Fibroblast of skin of right quadriceps (primary cell): ENCODE measurements at places on chromosomes 6 and 20.
A peak's percentile ranks its signal among the peaks of the same experiment; 100 is the strongest.

GRCh38 chr20:47581090-47581489, 79.4 kb downstream of the NCOA3 start:
- DNase-seq = no peak

DNA sequence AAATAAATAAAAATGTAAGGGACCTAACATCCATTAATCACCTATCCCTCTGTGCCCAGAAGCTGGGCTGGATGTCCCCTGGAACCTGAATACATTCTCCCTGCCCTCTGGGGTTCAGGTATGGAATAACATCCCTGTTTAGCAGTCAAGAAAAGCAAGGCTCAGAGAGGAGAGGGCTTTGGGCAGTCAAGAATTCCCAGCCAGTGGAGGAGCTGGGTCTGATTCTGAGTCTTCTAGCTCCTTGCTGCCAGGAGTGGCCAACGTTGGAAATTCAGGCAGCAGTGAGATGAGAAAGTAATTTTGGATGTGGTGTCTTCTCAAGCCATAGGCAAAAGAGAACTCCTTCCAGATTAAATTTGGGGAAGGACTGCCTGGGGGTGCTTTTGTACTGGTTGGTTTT, 42.6 kb upstream of the ZNFX1 start:
- peak; percentile 24 for DNase-seq

DNA sequence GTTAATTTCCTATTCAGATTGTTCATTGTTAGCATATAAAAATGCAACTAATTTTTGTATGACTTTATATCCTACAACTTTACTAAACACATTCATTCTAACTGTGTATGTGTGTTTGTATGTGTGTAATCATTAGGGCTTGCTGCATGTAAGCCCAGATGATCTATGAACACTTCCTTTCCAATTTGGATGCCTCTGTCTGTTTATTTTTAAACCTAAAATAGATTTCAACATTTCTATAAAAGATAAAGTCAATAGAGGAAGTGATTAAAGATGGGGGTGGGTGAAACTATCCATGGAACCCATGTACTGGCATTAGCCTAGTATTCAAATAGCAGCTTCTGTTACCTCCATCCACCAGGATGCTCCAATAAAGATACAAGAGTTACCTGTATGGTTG, 15.7 kb upstream of the AKAP12 start:
- no peak for DNase-seq

GRCh38 chr6:51398064-51398705, 579.5 kb downstream of the TFAP2B start:
- DNase-seq = peak; percentile 1

DNA sequence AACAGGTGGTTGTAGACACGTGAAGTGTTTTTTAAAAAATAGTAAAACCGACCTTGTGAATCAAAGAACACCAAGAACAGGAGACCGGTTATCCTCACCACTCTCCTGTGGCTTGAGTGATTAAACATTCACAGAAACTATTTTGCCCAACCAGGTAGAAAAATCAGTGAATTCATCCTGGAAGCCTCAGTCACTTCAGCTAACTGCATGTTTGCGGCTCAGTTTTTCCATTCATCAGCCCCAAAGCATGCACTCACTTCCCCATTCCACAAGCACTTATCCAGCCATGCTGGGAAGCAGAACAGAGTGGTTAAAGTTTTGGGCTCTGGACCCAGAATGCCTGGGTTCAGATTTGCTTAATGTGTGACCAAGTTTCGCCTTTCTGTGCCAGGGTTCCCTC, 2.4 kb downstream of the LRRN4 start:
- DNase-seq = peak; percentile 63

GRCh38 chr20:62020935-62021701, 44.6 kb downstream of the TAF4 start:
- DNase-seq = no peak

GRCh38 chr20:6169251-6169650, 46.4 kb upstream of the FERMT1 start:
- DNase-seq = no peak

DNA sequence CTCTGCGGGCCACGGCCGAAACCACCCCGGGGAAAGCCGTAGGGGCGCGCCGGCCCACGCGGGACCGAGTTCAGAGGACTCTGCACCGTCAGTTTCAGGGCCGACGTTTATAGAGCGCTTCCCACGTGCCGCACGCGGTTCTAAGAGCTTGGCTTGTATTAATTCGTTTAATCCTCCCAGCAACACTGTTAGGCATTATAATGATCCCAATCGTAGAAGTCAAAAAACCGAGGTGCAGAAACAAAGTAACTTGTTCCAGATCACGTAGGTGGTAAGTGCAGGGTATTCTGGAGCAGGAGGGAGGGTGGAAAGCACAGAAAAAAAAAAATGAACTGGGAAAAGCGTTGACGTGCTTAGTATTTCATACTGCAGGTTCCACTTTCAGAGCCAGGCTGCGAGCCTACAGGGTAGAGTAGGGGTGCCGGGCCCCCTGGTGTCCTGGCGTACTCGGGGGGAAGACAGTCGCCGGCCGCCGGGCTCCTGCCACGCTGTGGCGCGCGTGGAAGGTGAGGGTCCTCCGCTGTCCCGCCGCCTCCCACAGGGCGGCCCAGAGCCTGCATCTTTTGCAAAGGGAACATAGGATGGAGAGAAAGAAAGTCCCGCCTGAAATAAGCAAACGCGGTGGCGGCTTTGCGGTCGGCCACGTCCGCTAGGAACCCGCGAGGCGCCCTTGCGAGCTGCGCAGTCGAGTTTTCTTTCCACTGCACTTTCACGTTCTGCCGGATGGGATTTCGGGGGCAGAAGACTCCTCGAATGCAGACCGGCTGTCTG, 10.2 kb upstream of the FOXF2 start:
- DNase-seq = no peak

DNA sequence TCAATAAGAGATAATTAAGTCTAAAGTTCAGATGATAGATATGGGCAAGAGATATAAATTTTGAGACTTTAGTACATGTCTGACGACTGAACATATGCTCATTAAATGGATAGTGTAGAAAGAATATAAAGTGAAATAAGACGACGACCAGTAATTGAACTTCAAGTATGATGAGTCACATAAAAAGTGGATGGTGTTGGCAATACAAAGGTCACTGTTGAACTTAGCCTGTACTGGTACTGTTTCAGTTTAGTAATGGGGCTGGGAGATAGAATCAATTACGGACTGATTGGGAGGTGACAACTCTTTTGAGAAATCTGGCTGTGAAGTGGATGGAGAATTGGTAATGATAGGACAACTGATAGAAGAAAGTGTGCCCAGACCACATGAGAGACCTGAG, 68.1 kb downstream of the IBTK start:
- DNase-seq = no peak

DNA sequence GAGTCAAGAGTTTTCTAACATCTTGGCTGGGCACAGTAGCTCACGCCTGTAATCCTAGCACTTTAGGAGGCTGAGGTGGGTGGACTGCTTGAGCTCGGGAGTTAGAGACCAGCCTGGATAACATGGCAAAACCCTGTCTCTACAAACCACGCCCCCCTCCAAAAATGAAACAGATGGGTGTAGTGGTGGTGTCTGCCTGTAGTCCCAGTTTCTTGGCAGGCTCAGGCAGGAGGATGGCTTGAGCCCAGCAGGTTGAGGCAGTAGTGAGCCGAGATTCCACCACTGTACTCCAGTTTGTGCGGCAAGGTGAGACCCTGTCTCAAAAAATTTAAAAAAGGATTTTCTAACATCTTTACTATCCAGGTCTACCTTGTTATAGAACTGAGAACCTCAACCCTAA, 22.0 kb downstream of the FAM8A1 start:
- peak; percentile 1 for DNase-seq

DNA sequence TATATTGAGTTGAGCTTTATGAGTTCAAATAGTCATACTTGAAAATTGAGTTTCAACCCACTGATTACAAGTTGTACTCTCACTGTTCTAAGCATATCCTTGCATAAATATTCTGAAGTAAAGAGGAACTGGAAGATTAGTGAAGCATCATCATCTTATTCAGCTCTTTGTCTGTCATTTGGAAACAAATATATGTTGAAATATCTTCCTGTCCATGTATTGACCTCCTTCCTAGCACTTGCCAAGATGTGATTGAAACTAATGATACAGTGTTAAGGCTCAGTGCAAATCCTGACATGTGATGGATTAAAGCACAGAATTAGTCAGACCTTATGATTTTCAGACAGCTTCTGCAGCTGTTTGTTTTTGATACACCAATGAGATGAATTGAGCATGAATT, 434.3 kb downstream of the TBC1D32 start:
- no peak for DNase-seq

DNA sequence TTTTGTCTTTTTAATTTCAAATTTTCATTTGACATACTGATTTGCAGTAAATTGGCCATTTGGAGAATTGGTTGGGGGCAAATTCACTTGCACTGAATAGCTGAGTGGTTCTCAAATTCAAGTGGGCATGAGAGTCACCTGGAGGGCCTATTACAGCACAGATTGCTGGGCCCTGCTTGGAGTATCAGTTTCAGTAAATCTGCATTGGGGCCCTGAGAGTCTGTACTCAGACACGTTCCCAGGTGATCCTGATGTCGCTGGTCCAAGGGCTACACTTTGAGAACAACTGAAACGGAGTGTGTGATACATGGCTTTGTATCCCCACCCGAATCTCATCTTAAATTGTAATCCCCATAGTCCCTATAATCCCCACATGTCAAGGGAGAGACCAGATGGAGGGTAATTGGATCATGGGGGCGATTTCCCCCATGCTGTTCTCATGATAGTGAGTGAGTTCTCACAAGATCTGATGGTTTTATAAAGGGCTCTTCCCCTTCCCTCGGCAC, 115.9 kb downstream of the KLHL32 start:
- no peak for DNase-seq

GRCh38 chr6:130674604-130675003, 152.6 kb upstream of the SMLR1 start:
- peak; percentile 30 for DNase-seq

GRCh38 chr6:50091641-50092040, 41.9 kb upstream of the DEFB112 start:
- peak; percentile 66 for DNase-seq

GRCh38 chr20:17985388-17986018, 16.7 kb downstream of the MGME1 start:
- DNase-seq = no peak

- DNase-seq = no peak
Measured at GRCh38 chr20:19609642-19610223, 148.3 kb upstream of the RIN2 start.

DNA sequence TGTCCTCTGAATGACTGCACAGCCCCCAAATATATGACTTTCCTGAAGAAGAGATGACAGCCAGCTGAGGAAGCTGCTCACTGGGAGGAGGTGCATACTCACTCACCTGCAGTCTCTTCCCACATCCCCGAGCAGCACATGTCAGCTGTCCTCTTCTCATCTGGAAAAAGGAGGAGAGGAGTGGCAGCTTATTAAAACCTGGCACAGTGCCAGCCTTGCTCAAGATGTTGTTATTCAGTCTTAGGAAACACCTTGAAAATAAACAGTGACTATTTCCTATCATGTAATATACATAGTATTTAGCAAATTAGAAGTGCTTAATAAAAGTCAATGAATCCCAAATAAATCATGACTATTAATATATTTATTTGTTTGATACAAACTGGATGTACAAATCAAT, 232.9 kb downstream of the EPM2A start:
- DNase-seq = no peak

DNA sequence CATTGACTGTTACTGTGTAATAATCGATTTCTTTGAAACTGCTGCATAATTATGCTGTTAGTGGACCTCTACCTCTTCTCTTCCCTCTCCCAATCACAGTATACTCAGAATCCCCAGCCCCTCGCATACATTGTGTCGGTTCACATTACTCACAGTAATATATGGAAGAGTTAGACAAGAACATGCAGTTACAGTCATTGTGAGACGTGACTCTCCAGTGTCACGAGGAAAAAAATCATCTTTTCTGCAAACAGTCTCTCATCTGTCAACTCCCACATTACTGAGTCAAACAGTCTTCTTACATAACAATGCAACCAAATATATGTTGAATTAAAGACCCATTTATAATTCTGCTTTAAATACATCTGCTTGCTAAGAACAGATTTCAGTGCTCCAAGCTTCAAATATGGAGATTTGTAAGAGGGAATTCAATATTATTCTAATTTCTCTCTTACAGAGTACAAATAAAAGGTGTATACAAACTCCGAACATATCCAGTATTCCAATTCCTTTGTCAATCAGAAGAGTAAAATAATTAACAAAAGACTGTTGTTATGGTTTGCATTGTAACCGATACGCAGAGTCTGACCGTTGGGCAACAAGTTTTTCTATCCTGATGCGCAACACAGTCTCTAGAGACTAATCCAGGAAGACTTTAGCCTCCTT, 113.3 kb downstream of the TMEM242 start:
- no peak for DNase-seq

GRCh38 chr6:6810727-6811126, 222.2 kb downstream of the LY86 start:
- DNase-seq = no peak

- peak; percentile 41 for DNase-seq
Measured at GRCh38 chr20:51331481-51331880, 211.0 kb downstream of the NFATC2 start.

- DNase-seq = no peak
Measured at GRCh38 chr20:59568509-59569024, 35.8 kb upstream of the PHACTR3 start.

DNA sequence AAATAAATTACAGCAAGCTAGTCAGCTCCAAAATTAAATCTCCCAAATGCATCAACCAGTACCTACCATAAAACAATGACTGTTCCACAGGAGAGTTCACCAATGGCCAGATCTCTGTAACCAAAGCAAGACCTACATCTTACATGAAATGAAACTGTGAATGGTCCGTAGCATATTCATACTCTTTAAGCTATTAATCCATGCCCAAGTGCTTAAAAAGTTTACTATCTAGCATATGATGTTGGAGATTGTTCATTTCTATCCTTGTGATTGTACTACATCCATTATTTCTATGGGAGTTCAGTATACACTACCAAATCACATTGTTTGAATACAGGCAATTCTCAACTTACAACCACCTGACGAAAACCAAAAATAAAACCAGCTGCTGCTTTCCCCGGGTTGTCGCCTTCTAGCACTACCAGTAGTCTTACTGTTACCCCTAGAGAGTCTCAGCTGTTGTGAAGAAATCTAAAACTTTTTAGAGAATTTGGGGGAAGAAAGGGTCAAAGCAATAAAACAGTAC, 38.0 kb downstream of the HIVEP2 start:
- DNase-seq = no peak

- DNase-seq = peak; percentile 49
Measured at GRCh38 chr6:119285908-119286625, 63.5 kb downstream of the MAN1A1 start.

DNA sequence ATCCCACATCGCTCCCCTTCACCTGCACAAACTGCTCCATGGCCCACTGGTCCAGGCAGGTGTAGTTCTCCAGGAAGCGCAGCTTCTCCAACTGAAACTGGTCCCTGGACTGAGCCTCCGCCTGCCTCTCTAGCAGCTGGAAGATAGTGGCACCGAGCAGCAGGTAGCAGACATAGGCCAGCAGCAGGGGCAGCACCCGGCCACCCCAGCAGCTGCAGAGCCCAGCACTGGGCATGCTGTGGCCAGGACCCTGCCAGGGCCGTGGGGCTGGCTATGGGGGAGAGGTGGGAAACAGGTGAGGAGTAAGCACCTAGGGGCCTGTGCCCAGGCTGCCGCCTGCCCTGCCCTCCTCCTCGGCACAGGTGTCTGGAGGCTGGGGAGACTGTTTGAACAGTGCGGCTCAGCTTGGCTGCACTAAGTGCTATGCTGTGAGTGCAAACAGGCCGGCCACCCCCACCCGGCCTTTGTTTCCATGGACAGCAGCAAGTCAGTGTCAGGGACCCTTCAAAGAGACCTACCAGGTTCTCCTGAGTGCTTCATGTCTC, at the start of gene KCNK16:
KCNK16 (minus strand) TSS at position 397 of the 545 bp plus-strand sequence; CDS start at position 235, 162 bp downstream.
- no peak for DNase-seq

- DNase-seq = peak; percentile 18
Measured at GRCh38 chr6:90574610-90575009, 12.3 kb downstream of the MAP3K7 start.

- DNase-seq = peak; percentile 58
Measured at GRCh38 chr6:143536866-143537691, 25.6 kb upstream of the FUCA2 start.
